ENCODE measurements at places on chromosomes 7 and 10.

DNA sequence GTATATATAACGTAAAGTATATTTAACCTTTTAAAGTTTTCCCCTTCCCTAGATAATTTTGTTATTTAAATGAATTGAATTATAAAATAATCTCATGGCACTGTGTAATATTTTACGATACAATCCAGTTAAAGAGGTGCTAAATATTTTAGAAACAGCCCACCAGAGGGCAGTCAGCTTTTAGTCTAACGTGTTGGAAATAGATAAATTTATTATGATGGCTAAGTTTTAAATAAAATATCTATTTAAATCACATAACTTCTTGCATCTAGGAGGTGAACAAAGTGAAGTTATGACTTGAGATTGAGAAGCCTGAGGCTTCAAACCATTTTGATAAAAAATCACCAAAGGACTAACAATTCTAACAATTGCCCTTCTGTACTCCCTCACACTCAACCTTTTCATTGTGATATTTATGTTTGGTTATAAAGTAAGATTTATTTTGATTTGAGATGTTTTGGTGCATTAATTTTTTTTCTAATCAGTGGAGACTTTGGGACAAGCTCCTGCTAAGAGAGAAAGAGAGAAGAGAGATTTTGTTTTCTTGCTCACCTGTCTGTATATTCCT, 171.5 kb upstream of the SP4 start:
- peak; percentile 47 for DNase-seq

GRCh38 chr7:127809261-127809702, 157.3 kb downstream of the SND1 start:
- DNase-seq, result no peak

DNA sequence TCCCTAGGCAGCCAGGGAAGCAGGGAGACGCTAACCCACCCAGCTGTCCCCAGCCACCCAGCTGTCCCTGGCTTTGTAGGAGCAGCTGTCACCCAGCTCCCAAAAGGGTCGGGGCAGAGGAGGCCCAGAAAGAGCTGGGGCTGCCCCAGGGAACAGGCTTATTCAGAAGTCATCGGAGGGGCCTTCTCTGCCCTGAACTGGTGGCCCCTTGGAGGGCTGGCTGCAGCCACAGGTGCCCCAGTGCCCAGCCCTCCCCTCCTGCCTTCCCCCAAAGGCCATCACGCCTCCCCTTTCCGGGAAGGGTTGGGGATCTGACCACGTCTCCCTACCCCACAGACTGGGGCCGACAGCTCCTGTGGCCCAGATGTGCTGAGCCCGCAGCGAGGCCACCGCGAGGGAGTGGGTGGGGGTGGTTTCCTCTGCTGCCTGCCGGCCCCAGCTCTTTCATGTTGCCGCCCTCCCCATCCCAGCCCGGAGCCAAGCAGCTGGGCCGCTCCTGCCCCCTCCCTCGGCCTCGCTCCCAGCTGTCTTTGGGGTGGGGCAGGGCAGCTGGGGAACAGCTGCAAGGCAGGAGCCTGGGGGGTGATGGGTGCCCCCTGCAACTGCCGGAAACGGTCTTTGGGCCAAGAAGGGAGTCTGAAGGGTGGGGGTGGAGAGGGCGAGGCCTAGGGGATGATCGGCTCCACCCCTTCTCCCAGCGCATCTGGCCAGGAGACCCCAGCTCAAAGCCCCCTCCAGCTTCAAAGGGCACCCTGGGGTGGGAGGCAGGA, 16.8 kb downstream of the TRIM8 start:
- peak; percentile 71 for DNase-seq

GRCh38 chr10:35876248-35876647, 234.2 kb upstream of the FZD8 start:
- DNase-seq, result no peak

GRCh38 chr10:86305521-86305920, 61.1 kb downstream of the GRID1 start:
- DNase-seq, result no peak

DNA sequence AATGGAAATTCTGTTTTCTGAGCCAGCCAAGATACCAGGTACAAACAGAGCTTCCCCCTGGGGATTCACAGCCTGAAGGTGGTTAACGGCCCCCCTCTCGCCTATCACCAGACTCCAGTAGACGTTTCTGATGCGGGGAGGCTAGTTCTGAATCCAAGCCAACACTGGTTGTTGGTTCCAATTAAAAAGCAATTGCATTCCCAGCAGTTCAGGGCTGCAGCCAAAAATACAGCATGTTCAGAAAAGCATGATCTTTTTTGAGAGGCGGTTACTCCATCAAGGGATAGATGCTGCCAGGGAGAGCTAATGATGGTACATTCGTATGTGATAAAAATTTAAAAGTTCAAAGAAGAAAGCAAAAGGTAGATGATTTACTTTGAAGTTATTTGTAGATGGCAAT, 481.0 kb downstream of the GALNT17 start:
- no peak for DNase-seq

GRCh38 chr7:37531225-37531624, 82.6 kb upstream of the ELMO1 start:
- no peak for DNase-seq

DNA sequence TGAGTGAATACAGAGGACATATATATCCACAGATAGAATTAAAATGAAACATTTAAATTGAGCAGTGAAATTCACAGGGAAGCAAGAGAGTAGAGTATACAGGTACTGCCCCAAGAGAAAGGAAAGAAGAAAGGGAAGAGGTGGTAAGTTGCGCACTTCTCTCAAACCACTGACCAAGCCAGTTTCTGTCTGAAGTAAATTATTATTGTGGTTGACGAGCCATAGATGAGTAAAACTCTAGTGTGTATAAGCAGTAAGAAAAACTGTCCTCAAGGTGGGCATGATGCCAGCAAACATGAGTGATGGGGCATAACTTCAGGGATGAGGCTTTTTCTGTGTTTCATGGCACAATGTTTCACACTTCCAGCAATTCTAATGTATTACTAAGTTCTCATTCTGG, 4.4 kb upstream of the BET1 start:
- no peak for DNase-seq

GRCh38 chr10:70832852-70833528, 17.2 kb downstream of the SGPL1 start:
- DNase-seq, result no peak

GRCh38 chr7:42617071-42617765, 294.7 kb downstream of the C7orf25 start:
- no peak for DNase-seq

DNA sequence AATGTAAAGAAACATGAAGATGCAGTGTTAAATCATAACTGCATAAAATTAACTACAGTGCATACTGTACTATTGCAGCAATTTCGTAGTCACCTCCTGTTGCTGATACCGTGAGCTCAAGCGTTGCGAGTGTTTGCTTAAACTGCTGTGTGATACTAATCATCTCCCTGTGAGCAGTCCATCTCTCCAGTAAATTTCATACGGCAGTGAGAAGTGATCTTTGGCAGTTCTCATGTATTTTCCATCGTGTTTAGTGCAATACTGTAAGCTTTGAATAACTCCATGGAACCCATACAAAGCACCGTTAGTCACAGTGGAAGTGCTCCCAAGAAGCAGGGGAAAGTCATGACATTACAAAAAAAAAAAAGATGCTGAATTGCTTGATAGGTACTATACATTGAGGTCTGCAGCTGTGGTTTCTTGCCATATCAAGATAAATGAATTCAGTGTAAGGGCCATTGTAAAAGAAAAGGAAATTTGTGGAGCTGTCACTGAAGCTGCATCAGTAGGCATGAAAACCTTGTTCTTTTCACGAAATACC, 360.4 kb downstream of the EXOC4 start:
- DNase-seq, result no peak

DNA sequence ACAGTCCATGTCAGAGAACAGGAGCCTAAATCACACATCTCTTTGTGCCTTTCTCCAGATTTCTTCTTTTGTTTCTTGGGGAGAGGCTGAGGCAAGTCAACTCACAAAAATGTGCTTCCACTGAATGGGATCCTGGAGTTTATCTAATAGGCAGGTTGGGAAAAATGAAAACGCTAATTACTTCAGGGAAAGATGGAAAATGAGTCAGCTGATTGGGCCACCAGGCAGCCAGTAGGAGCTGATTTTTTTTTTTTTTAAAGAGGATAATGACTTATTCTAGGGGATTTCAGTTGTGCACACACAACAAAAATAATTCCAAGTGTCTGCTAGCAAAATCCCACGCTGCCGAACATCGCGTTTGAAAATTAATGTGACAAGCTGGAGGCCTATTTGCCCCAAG, 412.8 kb upstream of the ZMIZ1 start:
- DNase-seq, result no peak

GRCh38 chr10:116124777-116125176, 148.2 kb downstream of the GFRA1 start:
- DNase-seq, result no peak

- DNase-seq, result no peak
Measured at GRCh38 chr7:1915326-1915725, 245.2 kb downstream of the ELFN1 start.

GRCh38 chr10:10110844-10111490, 906.7 kb upstream of the CELF2 start:
- no peak for DNase-seq

DNA sequence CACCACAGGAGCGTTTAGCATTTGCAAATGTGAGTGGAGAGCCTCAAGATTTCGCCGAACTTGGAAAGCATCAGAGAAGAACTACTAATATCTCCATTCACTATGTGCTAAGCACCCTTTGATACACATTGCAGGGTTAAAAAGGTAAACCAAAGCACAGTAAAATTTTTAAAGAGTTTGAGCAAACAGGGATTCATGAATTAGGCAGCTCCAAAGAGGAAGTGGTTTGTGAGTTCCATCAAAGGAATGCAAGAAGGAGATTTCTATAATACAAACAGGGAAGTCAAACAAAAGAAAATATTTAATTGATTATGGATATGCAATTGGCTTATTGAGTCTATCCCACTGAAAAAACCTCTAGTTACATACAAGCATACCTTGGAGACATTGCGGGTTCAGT, 81.1 kb upstream of the TMEM72 start:
- no peak for DNase-seq

GRCh38 chr7:113875224-113875623, 43.6 kb downstream of the PPP1R3A start:
- no peak for DNase-seq

DNA sequence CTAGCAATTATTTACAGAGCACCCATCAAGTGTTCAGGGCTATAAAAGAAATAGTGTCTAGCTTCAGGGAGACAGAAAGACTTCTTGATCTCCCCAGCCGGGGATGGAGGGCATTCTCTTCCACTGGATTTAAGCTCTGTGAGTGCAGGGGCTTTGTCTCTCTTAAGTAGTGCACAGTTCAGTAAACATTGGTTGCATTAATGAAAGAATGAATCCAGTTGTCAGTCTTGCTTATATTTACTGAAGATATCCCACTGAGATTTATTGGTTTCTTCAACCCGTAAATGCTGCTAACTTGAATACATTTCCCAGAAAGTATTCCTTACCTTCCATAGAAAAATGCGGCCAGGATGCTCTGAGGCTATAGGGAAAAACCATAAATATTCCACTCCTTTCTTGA, 41.9 kb downstream of the AUTS2 start:
- no peak for DNase-seq

DNA sequence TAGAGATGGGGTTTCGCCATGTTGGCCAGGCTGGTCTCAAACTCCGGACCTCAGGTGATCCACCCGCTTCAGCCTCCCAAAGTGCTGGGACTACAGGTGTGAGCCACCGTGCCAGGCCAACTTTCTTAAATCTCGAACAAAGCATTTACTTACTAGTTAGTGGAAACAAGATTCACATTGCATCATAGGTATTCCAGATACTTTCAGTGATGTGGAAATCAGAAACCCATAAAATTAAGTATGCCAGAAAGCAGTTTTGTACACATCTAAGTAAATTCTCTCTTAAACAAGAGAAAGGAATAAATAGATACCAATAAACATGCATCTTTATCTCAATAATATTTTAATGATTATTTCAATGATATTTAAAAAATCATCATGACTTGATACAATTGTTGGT, 75.5 kb downstream of the DGKI start:
- DNase-seq, result no peak

- peak; percentile 30 for DNase-seq
Measured at GRCh38 chr7:39624442-39624807, 1.1 kb downstream of the RALA start.

GRCh38 chr7:1853986-1854865, 184.1 kb downstream of the ELFN1 start:
- DNase-seq, result peak; percentile 0

DNA sequence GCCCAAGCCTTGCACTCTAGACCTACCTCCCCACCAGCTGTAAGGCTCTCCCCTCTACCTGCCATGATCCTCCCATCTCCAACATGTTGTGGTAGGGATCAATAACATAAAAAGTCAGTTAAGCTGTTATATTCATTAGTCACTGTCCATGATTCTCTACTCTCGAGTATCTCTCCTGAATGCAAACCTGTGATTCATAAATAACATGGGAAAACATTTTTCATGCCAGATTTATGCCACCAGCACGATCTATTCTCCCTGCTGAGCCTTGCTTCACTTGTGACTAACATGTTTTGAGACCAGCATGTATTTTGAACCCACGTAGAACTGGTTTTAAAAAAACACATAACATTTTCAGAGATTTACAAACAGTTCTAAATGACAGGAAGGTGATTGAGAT, 30.3 kb downstream of the TMEM168 start:
- DNase-seq, result no peak

- no peak for DNase-seq
Measured at GRCh38 chr10:60456053-60456452, 66.4 kb upstream of the ANK3 start.

DNA sequence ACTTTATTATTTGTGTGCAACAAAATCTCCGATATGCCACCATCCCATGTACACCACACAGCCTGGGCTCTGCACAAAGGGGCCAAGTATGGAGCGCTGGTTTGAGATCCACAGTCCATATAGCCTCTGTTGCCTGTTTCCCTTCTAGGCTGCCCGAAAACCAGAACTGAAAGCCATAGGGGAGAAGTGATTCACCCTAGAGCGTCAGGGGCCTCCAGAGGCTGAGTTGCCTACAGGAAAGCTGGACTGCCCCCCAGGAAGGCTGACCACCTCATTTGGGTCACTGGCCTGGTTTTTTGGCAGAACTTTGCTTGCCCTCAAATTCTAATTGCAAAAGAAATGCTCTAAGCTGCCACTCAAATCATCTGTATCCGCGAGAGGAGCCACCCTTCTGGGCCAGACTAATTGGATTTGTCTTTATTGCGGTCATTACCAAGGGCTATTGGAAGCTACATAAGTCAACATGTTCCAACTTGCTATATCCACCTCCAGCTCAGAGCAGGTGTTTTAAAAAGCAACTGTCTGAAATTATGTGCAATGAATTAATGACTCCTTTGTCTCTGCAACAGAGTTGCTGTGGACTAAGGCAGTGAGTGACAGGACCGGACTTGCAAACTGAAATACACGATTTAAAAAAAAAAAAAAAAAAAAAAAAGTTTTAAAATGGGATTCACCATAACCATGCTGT, 28.3 kb upstream of the FRMD4A start:
- DNase-seq, result no peak

GRCh38 chr7:97020601-97020995, 4.0 kb downstream of the DLX5 start:
- DNase-seq, result no peak

DNA sequence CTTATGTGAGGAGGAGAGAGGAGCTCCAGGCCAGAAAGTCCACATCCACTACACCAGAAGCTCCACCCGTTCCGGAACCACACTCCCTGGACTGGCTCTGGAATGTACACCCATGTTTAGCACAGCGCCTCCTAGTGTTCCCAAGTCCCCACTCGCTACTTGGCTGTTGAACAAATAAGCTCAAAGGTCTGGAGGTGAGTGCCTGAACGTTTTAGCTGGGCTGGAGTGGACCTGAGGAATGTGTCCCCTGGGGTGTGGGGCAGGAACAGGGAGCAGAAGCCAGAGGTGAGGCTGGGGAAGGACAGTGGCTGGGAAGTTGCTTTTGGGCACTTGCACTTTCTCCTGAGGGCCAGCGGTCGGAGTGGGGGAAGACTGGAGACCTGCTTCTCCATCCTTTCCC, 164.1 kb upstream of the CDCA7L start:
- DNase-seq, result peak; percentile 15

All from CD4-positive, alpha-beta T cell treated with Interleukin-17A for 4 hours (primary cell).